Peyer's patch (tissue), 4 donors: ENCODE measurements at places on chromosomes 6 and 20. TPM values are rescaled to one million over a fixed set of nuclear protein-coding genes. Genes with fewer than 3 reads are reported as not detected.
A peak's percentile ranks its signal among the peaks of the same experiment; 100 is the strongest.

- no peak for DNase-seq
Observed at GRCh38 chr20:3980260-3981131, 34.9 kb downstream of the RNF24 start.

The SAMD3 gene
- not detected for total RNA-seq

- no peak for DNase-seq
Observed at GRCh38 chr20:24617757-24618450, 148.5 kb downstream of the SYNDIG1 start.

DNA sequence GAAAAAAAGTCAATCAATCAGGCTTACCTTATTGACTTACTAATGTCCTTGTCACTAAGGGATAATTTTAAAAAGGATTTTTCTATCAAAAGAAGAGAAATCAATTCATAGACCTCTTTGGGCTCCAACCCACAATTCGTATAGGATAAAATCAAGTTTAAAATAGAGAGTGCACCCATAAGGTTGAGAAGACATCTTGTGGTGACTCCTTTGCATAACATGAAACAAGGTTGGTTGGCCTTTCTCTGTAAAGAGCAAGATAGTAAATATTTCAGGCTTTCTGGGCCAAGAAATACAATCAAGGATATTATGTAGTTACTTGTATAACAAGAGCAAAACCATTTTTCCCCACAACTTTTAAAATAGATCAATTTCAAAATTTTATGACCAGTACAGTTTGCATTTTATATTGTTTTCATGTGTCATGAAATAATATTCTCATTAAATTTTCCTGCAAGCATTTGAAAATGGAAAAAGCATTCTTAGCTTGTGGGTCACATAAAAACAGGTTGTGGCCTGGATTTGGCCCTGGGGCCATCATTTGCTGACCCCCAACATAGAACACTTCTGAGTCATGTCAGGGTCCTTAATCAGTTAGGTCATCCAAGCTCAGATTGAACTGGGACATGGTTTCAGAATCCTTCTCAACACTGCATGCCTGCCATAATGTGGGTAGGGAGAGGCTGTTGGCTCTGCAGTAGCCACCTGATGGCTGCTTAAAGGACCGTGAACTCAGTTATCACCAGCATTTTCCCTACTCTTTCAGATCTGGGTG, 76.7 kb downstream of the MYB start:
- no peak for DNase-seq

The ISM1 gene
- total RNA-seq, result 0.70 TPM

- no peak for DNase-seq
Observed at GRCh38 chr20:59814840-59815340, 118.5 kb downstream of the SYCP2 start.

GRCh38 chr6:165821754-165822153, 158.7 kb upstream of the PDE10A start:
- DNase-seq, result no peak

The CLVS2 gene
- total RNA-seq, result not detected

- no peak for DNase-seq
Observed at GRCh38 chr6:121333196-121333595, 1.1 kb downstream of the TBC1D32 start.

DNA sequence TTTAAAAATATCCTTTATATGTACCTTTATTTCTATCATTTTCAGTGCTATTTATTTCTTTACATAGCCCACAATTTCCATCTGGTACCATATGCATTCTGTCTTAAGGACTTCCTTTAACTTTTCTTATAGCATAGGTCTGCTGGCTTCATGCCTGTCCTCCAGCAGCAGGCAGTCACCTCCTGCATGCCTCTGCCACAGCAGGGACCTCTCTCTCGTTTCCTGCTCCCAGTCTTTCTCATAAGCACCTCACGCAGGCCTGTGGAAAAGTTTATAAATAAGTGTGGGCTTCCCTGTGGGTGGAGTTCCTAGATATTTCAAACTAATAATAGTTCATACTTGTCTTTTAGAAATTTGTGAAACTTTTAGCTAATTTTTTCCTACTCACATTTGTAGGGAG, 133.9 kb downstream of the KCNQ5 start:
- DNase-seq, result no peak

- peak; percentile 70 for DNase-seq
Observed at GRCh38 chr20:38298768-38299288, 5.1 kb upstream of the BPI start.

The ORC3 gene
- total RNA-seq, result 16.7 TPM

- no peak for DNase-seq
Observed at GRCh38 chr6:45052325-45052724, 275.8 kb upstream of the RUNX2 start.

The TREM2 gene
- total RNA-seq, result 1.2 TPM

The SAMD5 gene
- 9.7 TPM for total RNA-seq

GRCh38 chr6:26327450-26328264, 37.3 kb upstream of the BTN3A2 start:
- DNase-seq, result no peak

DNA sequence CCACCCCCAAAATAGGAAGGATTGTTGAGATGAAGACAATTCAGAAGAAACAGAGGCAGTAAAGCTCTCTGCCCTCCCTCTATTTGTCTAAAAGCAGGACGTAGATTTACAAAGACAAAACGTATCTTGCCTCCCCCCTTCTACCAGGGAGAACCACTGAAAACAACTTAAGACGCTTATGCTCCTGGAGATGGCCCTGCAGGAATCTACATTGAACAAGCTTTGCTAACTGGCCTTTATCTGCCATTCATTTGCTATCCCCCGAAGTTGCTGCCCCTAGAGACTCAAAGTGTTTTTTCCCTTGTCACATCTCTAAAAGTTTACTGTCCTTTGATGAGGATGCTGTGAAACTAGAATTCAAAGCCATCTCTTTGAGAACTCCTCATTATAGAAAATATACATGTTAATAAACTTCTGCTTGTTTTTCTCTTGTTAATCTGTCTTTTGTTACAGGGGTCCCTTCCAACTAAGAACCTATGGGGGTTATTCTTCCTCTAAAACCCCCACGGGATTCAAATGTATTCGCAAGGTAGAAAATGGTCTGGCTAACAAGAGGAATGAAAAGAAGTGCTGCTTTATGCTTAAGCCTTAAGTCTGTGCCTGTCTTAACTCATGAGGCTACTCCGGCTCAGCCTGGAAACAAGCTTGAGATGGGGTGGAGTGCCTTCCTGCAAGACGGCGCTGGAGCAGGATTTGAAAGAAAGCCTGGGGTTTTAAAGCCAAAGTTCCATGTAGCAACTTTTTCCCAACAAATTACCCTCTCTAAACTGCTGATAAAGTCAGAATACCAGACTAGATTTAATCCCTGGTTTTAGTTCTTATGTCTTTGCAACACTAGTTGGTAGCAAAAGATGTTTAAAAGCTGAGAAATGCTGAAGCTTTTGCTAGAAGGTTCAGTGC, 88.0 kb downstream of the CLIC5 start:
- DNase-seq, result no peak

- peak; percentile 18 for DNase-seq
Observed at GRCh38 chr20:51800060-51800871, 2.1 kb downstream of the SALL4 start.

DNA sequence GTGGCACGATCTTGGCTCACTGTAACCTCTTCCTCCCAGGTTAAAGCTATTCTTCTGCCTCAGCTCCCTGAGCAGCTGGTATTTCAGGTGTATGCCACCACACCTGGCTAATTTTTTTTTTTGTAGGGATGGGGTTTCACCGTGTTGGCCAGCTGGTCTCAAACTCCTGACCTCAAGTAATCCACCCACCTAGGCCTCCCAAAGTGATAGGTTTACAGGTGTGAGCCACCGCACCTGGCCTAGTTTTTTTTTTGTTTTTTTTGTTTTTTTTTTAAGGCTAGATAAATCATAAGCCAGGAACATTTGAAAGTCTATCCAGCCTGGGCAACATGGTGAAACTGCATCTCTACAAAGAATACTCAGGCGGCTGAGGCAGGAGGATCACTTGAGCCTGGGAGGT, 10.9 kb downstream of the RRP36 start:
- DNase-seq, result no peak

The FAM209B gene
- total RNA-seq, result not detected

DNA sequence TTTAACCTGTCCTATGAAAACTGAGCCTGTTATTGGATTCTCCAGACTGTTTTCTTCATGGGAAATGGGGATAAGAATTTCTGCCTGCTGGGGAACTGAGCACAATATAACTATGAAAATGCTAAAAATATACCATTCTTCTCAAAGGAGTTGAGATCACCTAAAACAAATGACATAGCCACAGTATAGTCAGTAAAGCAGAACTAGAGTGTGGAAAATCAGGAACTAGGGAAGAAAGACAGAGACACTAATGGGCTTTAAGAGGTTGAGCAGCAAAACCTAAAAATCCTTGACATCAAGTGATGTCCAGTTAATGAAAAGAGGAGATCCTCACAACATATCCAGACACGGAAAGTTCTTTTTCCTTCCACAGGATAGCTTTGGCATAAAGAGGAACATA, 215.7 kb upstream of the CST7 start:
- DNase-seq, result no peak

GRCh38 chr6:9173229-9173628, 737.9 kb upstream of the SLC35B3 start:
- DNase-seq, result no peak

The IL17F gene
- not detected for total RNA-seq

The MACROD2 gene
- 5.6 TPM for total RNA-seq

DNA sequence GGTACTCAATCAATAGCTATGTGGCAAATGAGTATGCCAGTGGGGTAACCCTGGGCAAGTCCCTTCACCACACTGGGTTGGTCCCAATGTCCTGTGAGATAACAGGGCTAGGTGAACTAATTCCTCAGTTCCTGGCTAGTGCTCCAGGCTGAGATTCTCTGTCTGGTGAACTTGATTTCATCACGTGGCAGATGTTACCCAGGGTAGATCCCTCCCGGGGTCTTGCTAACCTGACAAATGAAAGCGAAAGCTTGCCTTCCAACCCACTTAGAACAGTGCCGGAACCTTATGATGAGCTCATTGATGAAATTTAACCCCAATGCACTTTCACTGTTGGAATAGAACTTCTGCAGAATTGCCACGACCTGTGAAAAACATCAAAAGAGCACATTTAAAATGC, 6.6 kb upstream of the ANKRD60 start:
- no peak for DNase-seq

The SLC22A7 gene
- not detected for total RNA-seq

The KCNG1 gene
- 33.9 TPM for total RNA-seq

DNA sequence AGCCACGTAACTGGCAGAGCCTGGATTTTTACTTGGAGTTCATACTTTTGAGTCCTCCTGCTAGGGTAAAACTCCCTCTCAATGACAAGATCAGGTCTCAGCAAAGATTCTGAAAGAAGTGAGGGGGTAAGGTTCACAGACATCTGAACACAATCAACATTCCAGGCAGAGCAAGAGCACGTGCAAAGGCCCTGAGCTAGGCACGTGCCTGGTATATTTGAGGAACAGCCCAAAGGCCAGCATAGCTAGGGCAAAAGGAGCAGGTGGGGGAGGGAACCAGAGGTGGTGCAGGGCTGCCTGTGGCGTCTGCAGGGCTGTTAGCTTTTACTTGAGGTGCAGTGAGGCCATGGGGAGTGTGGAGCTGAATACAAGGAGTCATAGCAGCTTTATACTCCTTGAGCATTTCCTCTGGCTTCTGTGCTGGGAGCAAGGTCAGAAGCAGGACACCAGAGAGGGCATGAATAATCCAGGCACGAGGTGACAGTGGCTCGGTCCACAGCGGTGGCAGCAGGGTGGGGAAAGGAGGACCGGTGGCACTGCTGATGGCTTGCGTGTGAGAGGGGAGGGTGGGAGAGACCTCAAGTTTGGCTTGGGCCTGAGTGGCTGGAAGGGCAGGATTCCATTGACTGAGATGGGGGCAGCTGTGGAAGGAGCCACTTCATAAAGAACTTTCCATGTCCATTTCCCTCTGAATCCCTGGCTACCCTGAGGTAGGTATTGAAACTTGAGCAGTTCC, 57.0 kb downstream of the DLGAP4 start:
- no peak for DNase-seq

DNA sequence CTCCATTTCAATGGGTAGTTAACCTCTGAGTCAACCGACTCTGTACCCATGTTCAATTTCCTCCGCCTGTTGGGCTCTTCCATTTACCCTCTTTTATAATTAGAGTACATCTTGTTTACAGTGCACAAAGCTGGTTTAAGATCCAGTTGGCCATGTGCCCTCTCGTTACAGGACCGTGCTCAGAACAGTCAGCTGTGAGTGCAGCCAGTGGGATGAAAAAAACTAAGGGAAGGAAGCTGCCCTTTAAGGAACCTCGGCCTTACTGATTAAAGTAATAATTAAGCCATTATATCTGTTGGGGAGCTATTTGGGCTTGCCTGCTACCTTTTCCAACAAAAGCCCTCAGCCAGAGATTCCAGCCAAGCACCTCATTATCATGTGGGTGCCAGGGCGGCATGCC, 68.8 kb downstream of the TMEM170B start:
- DNase-seq, result no peak

GRCh38 chr20:35840421-35840820, 68.6 kb downstream of the PHF20 start:
- no peak for DNase-seq

GRCh38 chr6:33320315-33321181, 3.0 kb upstream of the ZBTB22 start:
- DNase-seq, result no peak

DNA sequence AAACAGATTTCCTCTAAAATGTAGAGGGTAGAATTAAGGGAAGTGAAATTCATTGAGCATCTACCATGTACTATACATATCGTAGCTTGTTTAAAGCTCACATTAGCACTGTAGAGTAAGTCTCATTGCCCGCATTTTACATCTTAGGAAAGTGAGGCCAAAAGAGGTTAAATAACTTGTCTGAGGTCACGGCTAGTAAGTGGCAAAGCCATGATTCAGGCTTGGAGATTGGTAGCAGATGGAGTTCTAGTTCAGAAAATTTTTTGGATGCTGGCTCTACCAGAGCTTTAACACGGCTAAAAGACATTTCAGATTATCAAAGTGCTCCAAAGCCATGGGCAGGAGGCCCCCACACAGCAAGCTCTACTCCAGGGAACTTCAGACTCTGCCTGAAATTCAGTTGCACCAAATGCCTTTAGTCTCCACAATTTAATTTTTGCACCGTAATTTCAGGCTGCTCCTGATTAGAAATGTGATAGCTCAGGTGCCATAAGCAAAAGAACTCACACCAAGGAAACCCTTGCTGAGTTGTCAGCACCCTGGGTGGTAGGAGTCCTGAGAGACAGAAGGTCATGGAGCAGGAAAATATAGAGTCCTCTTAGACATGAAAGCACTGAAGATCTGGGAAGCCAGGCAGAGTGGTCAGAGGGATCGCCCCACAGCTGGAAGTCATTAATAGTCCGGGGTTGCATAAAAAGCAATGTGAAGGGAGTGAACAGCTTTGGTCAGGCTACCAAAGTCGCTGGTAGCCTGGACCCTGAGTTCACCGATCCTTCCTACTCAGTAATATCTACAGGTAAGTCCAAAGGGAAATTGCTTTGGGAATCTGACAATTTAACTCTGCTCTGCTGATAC, 55.2 kb upstream of the ASIP start:
- no peak for DNase-seq

The SLC18B1 gene
- 7.1 TPM for total RNA-seq

The FAXC gene
- 2.1 TPM for total RNA-seq
